ENCODE measurements at places on chromosomes 6 and 20.

GRCh38 chr6:117840541-117840983 is 66.5 kb upstream of the SLC35F1 start:
- DNase-seq: no peak

- DNase-seq: no peak
Observed at GRCh38 chr20:61414455-61414991, 162.5 kb downstream of the CDH4 start.

- no peak for DNase-seq
Observed at GRCh38 chr20:49394757-49395156, 87.7 kb downstream of the KCNB1 start.

DNA sequence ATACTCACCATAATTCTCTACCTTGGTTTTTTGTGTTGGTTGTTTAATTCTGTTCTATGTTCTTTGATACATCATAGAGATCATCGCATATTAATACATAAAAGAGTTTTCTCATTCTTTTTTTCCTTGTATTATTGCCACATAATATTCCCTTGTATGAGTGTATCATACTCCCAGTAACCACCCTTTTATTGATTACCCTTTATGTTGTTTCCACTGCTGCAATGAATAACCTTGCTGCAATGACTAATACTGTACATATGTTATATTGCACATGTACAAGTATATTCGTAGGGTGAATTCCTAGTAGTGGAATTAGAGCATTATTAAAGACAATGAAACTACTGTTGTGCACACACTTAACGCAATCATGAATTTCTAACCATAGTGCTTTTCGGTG is 9.1 kb upstream of the SF3B5 start:
- no peak for DNase-seq

DNA sequence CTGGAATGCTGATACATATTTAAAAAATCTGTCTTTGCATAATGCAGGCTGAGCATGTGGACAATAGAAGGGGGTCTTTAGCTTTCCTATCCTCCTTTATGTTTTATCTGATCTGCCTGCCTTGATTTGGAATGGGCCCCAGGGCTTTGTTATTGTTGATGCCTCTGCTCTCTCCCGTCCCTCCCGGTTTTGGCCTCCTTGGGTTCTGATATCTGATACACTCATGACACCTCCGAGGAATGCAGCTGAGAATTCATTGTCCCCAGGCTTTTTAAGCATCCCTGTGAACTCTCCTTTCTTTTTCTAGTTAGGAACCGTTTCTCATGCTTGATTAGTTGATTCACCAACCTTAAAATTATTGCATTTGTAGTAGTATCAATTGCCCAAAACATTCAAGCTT is 185.5 kb upstream of the RALGAPA2 start:
- DNase-seq: no peak

- DNase-seq: no peak
Observed at GRCh38 chr6:167090171-167090570, 32.7 kb upstream of the CCR6 start.

DNA sequence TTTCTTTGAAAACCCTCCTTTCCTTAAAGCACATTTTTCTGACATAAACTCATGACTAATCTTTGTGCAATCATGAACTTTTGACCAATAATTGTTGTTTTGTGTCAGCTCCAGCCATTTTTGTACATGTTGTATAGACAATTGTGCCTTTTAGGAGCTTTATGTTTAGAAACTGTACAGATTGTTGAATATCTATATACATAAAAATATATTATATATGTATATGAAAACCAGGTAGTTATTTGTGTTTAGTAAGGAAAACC is 125.7 kb upstream of the EDN1 start:
- DNase-seq: no peak

- peak; percentile 77 for DNase-seq
Observed at GRCh38 chr6:16759646-16760515, 1.4 kb downstream of the ATXN1 start.

GRCh38 chr6:70633870-70634269 is 33.8 kb upstream of the SMAP1 start:
- no peak for DNase-seq

DNA sequence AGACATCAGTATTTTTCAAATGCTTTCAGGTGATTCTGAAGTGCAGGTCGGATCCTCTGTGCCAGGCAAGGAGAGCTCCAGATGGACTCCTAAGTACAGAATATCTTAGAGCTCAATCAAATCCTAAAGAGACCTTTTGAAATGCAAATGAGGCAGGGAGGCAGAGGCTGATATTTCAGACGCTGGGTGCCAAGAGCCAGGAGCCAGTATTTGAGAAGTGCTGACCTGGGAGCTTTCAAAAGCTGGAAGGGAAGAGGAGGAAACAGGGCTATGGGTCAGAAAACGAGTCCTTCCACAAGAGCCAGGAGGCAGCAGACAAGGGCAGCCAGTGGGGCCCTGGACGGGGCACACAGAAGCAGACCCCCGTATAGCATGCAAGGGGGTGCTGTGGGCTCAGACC is 46.1 kb upstream of the DSN1 start:
- DNase-seq: no peak

DNA sequence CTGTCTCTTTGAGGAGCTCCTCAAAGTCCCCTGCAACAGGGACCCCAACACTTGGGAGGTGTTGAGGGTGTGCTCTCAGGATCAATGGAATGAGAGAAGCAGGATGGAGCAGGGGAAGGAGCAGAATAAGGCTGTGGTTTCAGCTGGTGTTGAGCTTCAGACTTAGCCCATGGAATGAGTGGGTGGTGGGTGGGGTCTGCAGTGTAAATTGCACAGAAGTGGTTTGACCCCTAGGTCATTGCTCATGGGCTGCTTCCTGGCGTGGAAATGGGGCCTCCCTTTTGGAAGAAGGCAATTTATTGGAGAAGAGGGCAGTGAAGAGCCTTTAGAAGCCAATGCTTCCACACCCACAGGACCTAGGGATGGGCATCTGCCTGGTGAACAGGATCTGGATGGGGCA is 37.0 kb upstream of the KCNG1 start:
- DNase-seq: no peak

DNA sequence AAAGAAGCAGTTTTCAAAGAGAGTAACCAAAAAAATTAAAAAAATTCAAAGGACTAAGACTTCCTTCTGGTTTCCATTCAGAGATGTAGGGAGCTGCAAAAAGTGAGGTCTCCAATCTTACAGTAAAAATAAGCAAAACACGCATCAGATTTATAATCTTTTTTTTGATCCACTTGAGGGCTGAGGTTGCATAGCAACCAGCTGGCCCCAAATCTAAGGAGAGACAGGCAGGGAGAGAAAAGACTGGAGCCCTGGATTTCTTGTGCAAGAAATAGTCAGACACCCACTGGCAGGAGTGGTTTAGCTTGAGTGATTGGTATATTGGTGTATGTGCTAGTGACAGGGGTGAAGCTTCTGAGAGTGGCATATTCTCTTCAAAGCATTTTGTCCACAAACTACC is 135.9 kb upstream of the FUT9 start:
- DNase-seq: no peak

DNA sequence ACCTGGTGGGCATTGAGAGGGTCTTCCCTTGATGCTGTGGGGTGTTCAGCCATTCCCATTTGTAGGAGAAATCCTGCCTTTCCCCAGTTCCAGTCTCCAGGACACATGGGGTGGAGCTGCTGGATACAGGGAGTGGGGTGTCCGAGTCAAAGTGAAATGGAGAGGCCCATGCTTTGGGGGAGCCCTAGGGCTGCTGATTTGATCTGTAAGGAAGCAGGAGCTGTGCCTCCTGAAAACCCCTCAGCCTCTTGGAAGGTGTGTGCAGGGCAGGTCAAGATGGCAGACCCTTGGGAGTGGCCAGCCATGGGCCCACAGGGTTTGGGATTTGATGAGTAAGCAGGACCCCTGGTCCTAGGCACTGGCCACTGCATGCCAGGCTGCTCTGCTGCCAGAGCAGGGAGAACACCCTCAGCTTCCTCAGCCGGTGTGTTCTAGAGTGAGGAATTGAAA is 82.0 kb downstream of the SERAC1 start:
- no peak for DNase-seq

GRCh38 chr6:97078791-97079190 is 154.3 kb downstream of the KLHL32 start:
- DNase-seq: no peak

DNA sequence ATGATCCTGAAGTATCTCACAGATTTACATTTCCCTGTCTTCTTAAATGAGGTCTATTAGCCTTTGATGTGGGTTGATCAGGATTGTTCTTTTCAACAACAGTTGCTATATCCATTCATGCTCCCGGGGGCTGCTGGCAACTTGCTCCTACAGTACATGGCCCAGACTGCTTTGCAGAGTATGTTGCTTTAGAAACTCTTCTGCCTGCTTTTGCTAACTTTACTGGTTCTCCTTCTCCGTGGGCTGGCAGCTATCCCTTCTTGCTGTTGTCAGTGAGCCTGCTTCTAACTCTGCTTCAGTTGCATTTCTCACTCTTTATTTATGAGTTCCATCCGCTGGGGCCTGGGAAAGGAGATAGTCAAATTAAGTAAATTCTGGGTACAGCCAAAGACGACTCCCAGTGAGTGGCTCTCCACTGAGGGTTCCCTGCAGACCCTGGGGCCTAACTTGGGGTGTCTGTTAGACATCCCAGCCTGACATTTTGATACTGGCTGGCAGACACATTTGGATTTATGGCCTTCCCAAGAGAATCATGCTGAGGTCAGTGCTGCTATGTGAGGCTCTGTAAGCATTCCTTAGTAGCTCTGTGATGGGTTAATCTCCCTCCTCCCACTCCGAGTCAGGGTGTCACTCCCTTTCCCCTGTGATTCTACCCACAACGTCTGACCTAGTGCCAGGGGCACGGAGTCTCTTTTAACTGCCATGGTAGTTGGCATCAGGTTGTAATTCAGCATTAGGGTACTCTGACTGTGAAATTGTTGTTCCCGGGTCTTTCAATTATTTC is 73.6 kb downstream of the SLX4IP start:
- no peak for DNase-seq

DNA sequence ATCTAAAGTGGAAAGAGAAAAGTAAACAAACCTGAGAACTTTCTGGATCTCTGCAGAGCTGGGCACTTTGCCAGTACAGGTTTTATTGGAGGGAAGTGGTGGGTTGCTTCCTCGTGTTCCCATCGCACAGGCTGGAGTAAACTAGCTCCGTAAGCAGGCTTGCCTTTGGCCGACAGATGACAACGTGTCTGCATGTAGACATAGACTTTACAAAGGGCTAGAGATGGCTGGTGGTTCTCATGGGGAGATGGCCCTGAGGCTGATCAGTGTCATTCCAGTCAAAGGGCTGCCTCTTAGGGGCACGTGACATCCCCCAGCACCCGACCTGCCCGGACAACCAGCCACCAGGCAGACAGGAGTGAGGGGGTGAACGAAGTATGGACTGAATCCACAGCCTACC is 98.8 kb downstream of the YTHDF1 start:
- no peak for DNase-seq

DNA sequence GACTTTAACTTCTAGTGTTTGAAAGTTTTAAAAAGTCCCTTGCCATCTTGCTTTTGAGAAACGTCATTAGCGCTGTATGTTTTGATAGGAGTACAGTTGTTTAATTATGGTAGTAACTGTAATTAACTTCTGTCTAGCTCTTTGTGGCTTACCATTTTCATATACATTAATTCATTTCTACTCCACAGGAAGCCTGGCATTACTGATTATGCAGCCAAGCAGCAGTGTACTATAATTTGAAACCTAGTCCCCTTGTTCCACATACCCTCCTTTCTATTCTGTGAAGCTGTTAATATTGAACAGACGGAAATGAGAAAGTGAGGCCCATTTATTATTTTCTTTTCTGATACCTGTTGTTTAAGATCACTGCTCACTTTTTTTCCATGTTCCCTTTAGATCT is 235.4 kb downstream of the CDKAL1 start:
- DNase-seq: no peak

- no peak for DNase-seq
Observed at GRCh38 chr6:31776485-31776988, 591 bp downstream of the VWA7 start.

DNA sequence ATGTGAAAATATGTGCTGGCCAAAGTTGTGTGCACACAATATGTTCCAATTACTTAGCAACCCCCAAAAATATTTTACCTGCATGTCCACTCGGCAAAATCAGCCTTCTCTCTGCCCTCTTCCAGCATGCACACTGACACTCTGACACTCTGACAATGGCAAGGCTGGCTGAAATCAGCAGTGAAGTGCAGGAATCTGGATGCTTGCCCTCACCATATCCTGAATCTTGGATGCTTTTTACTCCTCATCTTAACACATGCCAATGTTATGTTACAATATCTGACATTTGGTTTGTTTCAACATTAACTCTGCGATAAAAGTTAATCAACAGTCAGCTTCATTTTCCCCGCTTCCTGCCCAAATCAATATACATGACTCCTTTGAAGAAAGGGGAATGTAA is 203.2 kb downstream of the COL9A1 start:
- no peak for DNase-seq

GRCh38 chr20:62412194-62413024 is 5.3 kb upstream of the CABLES2 start:
- DNase-seq: no peak

- no peak for DNase-seq
Observed at GRCh38 chr6:166626177-166627032, 646 bp downstream of the RPS6KA2 start.

DNA sequence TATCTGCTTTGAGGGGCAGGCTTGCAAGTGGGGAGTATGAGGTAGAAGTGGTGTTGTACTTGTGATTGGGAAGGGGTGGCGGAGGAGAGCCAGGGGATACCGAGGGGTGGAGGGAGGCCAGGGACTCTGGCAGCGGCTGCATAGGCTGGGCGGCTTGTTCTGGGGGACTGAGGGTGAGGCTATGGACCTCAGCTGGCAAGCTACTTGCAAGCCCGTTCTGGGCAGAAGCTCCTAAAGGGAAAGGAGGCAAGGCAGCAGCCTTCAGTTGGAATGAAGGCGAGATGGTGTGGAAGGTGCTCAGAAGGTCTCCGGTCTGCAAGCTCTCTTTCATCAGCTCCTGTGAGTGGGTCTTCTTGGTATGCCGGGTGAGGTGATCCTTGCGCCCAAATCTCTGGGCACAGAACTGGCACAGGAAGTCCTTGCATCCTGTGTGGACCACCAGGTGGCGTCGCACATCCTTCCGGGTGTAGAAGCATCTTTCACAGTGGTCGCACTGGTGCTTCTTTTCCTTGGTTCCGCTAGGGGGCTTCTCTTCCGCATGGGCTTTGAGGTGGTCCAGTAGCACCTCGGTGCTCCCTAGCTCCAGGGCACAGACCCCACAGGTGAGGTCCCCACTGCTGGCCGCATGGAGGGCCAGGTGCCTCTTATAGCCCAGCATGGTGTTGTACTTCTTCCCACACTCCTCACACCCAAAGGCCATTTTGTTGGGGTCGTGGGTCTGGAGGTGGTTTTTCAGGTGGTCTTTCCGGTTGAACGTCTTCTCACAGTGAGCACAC is 66.0 kb downstream of the PLAGL1 start:
- peak; percentile 53 for DNase-seq

DNA sequence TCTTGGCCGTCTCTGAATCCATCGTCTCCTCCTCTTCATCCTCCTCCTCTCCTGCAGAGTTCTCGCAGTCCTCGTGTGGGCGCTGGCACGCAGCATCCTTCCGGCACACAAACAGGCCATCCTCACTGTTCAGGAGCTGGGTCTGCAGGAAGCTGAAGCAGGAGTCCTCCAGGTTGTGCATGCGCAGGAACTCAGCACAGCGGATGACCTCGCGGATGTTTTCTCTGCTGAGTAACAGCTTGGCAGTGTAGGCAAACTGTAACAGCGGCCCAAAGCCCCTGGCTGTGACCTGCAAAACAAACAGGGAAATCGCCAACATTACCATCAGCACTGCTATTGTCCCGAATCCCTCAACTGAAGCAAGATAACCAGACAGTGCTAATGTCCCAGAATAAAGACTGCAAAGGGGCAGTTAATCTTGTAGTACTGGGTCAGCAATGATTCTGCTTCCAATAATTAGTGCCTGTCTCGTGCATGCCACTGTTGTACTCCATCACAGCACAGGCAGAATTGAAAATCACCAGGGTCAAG is 57.4 kb downstream of the GJA10 start:
- no peak for DNase-seq

Data from fibroblast of the conjunctiva (primary cell).